DMS153 (cell line): ENCODE measurements at places on chromosomes 5 and 9.

DNA sequence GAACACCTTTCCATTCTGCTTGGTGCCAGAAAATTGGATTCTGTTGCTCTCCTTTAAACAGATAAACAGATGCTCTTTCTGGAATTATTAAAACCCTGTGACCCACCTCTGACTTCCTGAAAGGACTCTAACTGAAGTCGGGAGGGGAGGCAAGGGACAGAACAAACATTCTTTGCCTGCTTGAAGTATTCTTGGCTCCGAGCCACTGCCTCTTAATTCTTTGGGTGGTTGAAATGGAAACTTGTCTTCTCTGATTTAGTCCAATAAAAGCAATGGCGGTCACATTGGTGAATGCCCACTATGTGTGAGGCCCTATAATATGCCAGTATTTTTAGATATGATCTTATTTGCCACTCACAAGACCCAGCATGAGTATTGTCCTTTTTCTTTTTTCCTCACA, 236.8 kb downstream of the SLIT3 start:
- no peak for DNase-seq

GRCh38 chr5:160169326-160169725, 50.1 kb upstream of the PWWP2A start:
- no peak for DNase-seq

DNA sequence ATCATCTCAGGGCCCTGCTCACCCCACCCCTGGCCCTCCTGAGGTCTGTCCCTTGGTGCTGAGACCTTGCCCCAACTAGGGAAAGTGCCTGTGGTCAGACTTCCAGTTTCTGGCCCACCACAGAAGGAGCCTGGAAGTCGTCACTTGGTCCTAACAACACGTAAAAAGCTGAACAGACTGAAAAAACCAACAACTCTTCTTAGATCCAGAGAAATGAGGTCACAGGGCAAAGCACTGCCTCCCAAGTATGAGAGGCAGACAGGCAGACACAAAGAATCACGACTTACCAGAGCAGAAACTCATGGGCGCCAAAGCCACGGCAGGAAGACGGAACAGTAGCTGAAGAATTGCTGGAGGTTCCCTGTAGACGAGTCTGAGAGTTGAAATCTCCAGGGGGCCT, 38.5 kb downstream of the OR2V1 start:
- no peak for DNase-seq

DNA sequence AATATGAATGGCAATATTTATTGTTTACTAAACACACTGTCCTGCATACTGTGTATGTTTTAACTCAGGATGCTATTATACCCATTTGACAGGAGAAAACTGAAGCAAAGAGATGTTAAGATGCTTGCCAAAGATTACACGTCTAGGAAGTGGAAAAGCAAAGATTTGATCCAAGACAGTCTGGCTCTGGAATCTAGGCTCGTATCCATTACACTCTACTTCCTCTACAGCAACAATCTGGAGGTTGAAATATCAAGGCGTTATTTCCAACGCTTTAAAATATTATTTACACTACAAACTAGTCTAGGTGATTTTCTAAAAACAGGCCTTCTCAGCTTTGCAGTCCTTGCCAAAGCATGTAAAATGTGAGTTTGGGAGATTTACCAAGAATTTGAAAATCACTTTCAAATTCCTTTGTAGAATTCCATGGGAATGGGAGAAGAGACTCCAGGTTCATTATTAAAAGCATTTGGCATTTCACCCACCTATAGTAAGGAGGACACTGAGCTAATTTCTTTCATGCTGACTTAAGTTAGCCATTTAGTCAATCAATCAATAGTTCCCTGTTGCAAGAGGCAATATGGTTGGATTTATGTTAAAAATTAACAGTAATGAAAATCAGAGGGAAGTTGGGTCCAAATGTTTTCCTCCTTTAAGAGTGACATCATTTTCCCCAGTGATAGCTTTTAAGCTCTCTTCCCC, 356.3 kb upstream of the SMARCA2 start:
- DNase-seq: no peak

DNA sequence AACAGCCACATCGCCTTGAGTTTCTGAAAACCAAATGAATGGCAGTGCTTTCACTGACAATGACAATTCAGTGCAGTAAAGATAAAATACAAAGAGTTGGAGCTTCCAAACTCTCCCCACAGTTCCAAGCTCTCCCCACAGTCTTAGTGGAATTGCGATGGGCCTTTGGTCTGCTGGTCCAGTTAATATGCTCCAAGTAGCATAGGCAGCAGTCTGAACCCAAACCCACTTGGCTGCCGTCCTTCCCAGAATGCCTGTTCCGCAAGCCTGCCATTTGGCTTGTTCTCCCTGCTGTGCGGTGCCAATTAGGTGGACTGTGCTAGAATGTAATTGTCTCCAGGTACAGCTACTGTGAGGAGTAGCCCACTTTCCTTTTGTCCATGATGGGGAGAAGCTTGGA, 250.1 kb downstream of the GOLPH3 start:
- no peak for DNase-seq

DNA sequence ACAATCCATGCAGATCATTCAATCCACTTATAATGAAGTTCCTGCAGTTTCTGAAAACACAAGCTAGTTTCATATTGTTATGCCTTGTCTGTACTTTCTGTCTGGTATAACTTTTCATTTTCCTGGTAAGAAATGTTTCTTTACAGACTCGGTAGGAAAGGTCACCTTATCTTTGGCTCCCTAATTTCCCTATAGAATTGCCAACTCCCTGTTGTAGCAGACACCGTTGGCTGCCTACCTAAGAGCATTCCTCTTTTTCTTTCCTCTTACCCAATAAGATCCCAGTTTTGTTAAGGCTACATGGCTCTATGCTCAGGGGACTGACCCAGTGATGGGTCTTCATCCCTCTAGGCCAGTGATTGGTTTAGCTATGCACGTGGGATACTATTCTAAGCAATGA, 6.2 kb upstream of the ARHGEF37 start:
- DNase-seq: no peak

DNA sequence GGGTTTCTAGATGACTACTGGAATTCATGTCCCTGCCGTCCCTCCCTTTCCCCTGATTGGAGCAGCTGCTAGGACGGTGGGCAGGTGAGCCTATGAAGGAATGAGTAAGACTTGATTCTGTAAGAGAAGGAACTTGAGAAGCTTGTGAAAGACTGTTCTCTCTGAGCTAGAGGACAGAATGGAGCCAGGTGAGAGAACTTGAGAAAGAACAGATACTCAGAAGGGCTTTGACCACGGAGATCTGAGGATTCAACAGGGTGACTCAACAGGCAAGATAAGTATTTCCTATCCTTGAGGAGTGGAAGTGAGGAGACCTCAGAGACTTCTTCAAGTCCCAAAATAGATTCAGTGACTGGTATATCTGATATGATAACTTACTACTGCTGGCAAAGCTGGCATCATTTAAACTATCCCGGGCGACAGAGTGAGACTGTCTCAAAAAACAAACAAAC, 41.9 kb downstream of the HSDL2 start:
- no peak for DNase-seq

DNA sequence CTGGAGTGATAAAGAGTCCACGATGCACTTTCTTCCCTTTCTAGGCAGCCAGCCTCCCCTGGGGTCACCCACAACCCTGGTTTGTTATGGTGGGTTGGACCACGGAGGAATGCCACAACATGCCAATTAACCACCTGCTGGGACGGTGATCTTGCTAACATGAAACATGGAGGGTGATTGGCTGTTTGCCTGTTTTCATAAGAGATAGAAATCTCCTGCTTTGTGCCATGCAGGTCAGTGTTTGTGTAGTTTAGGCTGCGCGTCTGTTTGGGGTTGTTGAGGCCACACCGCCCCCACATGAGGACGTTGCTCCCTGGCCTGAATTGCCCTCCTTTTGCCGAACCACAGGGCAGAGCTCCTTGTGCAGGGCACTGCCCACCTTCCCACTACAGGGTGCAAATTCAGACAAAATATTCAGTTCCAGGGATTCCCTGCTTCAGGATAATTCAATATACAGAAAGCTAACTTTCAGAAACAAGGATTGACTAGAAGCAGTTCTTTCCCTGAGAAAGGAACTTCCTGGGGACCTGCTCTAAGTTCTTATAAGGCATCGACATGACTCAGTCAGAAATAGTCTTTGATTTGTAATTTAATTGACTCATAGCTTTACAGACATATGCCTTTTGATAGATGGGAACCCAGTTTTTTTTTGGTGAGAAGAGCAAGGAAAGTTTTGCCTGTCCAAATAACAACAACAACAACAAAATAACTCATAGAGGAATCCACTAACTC, 427.6 kb downstream of the GADD45G start:
- no peak for DNase-seq

- DNase-seq: no peak
Observed at GRCh38 chr5:173751266-173751600, 134.8 kb upstream of the BOD1 start.
